DMS153 (cell line): ENCODE measurements at places on chromosomes 6 and 20.

DNA sequence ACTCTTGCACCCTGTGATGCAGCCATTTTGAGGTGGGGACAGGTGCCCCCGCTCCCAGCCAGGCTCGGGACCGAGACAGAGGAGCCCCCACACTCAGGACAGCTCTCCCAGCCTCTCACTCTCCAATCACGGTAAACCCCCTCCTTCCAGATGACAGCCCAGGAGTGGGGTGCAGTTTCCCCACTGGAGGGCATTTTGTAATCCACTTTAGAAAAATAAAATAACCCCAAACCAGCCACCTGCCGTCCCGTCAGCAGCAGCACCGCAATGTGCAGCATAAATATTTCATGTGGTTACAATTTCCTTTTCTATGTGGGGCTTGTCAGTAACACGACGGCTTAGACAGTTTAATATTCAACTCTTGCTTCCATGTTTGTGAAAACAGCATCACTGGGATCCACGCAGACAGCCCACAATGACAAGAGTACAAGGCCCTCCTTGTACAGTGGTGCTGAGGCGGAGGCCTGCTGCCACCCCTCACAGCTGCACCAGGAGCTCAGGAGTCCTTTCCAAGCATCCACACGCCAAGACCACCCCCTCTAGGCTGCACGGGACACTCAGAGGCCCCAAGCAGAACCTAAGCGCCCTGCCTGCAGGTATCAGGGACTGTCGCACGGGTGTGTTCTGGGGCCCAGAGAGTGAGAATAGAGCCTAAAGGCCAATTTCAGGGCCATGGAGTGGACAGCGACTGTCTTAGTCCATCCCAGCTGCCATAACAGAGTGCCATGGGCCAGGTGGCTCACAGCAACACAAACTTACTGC lies 116.7 kb downstream of the JPH2 start:
- no peak for DNase-seq

- no peak for DNase-seq
Observed at GRCh38 chr6:1940381-1940780, 305.0 kb downstream of the GMDS start.

DNA sequence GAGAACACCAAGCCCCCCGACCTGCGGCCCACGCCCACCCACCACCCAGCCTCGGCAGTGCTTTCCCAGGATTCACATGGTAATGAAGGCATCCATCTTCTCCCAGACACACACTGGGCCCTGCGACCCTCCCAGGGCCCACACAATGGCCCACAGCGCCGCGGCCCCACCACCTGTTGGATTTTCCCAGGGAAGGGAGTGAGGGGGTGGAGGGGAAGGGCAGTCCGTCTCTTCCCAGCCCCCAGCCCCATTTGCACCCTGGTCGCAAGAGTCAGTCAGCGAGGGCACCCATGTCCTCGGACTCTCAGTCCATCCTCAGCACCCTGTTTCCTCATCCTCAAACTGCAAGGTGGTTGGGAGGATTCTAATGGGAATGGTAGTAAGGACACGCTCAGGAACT lies 23.7 kb upstream of the ID1 start:
- no peak for DNase-seq

DNA sequence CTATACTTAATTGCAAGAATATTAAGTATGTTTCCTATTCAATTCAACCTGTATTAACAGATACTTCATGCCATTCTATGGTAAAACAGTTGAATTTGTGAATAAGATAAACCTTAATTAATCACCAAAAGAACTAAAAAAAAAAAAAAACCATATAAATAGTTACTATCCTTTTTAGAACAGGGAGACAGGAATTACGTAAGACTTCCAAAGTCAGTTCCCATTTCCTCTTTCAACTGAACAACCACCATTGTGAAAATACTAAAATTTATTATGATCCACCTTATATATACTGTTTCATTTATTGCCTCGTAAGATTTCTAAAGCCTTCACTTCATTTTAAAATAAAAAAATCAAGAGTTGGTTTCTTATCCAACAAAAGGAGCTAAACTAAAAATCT lies 9.4 kb downstream of the CCNC start:
- no peak for DNase-seq

GRCh38 chr6:148472171-148473105 lies 129.8 kb downstream of the SASH1 start:
- DNase-seq: no peak
